ENCODE measurements at places on chromosomes 4 and X.
A peak's percentile ranks its signal among the peaks of the same experiment; 100 is the strongest.

- DNase-seq, result no peak
Measured at GRCh38 chrX:41734530-41734929, 10.5 kb downstream of the GPR82 start.

DNA sequence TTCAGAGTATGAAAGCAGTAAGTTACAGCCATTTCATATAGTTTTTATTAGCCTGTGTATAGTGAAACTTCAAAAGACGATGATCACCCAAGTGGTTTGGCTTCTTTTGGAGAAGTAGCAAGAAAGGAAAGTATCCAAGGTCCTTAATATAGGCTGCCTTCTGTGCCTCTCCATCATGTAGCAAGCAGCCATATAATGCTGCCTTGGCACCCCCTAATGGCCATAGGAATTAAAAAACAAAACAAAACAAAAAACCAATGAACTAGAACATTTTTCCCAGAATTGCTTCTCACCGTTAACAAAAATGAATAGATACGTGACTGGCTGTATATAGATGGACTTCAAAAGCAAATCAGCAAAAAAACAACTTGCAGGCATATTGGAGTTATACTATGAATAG is 18.9 kb downstream of the LAMP2 start:
- no peak for DNase-seq

DNA sequence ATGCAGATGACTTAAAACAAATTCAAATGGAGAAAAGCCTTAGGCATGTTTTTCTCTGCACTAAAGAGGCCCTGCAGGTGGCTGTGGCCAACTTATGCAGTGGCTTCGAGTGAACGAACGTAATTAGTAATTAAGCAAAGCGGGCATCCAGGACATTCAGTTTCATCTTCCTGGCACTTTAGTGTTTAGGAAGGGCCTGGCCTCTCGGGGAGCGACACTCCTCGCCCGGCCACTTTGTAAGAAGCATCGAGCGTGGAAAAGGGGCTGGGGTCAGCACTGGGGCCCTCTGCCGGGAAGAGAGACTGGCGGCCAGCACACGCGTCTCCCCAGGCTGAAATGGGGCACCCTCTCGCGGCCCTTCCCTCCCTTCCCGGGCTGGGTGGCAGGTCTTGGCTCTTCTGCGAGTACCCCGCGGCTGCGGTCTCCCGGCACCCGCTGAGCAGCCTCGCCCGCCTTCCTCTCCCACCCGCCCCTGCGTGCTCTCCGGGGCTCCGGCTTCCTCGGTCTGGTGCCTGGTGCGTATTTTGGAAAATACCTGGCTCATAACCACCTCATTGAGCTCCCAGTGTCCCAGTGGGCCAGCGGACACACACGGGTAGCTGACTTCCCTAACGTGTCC is 677 bp upstream of the CYP4V2 start:
- peak; percentile 67 for DNase-seq

- no peak for DNase-seq
Measured at GRCh38 chrX:20016616-20016945, 25.7 kb upstream of the BCLAF3 start.

DNA sequence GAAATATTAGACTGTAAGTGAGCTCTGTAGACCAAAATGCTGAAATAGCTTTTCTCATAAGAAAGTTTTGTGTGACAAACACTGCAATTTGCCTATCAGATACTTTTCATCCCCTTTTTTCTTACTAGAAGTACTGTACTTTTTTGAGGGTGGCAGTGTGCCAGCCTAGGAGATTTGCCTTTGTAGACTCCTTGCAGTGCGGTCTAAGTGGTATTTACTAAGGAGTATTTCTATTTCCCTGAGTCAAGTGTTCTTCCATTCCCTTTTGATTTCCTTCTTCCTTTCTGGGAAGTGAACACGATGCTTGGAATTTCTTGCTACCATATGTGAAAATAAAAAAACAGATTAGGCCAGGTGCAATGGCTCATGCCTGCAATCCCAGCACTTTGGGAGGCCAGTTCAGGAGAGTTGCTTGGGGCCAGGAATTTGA is 34.6 kb downstream of the PDLIM5 start:
- no peak for DNase-seq

DNA sequence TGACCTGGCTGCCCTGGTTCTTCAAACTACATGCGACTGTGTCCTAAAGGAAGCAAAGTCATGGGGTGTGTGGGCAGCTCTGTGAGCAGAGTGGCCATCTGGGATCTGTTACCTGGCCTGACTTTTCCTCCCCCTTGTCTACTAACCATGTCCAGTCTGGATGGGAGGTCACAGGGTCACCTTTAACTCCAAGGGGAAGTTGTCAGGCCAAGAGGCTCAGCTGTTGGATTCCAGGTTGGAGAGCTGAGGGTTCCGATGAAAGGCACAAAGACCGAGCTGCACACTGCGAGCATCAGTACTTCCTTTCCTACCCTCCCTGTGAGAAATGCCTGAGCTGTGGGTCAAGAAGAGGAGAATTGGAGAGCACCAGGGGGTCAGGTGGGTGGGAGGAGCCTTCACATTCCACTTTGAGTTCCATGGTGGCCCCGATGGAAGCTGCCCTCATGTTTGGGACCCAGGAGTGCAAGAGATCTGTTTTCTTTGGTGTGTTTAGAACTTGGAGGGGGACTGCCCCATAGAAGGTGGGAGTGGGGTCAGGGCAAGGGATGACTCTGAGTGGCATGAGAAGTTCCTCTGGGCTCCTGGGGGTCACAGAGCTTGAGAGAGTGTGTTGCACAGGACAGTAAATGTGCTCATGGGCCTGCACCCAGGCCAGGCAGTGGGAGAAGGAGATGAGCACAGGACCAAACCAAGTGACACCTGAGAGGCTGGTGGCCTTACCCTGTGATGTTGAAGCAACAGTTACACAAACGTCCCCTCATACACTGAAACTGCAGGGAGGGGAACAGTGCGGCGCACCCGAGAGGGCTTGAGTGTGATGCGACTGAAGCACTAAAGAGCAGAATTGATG is 36.2 kb downstream of the RGS12 start:
- no peak for DNase-seq

GRCh38 chrX:15864023-15864422 is 9.4 kb upstream of the AP1S2 start:
- DNase-seq, result no peak

- no peak for DNase-seq
Measured at GRCh38 chrX:129556806-129557315, 16.8 kb downstream of the OCRL start.

DNA sequence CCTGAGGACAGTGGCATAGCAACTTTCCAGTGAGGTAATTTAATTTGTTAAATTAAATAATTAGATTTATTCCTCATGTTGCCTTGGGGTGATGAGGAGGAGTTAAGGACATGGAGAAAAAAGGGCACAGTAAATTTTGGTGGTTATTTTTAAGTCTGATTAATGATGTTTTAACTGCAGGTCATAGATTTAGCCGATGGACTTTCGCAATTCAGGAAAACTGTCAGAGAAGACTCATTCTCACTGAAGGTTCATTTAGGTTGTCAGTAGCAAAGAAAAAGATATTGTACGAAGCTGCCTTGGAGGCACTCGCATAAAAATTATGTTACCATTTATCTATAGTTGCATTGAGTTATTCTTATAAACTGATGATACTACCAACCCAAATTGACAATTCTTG is 164.2 kb upstream of the PITX2 start:
- DNase-seq, result no peak

DNA sequence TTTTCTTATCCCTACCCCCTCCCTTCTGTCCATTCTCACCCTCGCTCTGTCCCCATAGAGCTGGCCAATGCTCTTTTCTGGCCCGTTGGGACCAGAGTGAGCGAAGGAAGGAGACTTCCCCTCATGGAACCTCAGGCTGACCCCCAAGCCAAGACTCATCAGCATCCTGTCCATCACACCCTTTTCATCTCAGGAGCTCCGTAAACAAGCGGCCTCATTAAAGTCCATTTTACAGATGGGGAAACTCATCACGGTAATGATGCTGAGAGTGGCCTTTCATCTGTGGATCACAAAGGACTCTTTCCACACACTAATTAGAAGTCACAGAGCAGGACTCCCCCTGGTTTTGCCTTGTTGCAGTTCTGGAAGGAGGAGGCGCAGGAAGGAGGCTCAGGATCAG is 67.4 kb upstream of the SLC34A2 start:
- no peak for DNase-seq

DNA sequence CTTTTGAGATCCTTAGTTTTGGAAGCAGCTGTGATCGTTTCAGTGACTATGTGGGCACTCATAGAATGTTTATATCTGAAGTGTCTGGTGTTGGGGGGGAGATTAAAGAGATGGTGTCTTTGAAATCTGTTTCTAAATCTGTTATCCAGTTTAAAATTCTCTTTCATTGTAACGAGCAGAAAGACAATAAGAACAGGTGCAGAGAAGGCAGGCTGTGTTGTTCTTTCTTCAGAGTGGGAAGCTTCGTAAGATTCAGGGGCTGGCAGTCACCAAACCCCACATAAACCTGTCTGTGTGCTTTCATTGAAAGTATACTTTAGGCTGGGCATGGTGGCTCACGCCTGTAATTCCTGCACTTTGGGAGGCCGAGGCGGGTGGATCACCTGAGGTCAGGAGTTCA is 16.3 kb upstream of the DHRSX start:
- no peak for DNase-seq

DNA sequence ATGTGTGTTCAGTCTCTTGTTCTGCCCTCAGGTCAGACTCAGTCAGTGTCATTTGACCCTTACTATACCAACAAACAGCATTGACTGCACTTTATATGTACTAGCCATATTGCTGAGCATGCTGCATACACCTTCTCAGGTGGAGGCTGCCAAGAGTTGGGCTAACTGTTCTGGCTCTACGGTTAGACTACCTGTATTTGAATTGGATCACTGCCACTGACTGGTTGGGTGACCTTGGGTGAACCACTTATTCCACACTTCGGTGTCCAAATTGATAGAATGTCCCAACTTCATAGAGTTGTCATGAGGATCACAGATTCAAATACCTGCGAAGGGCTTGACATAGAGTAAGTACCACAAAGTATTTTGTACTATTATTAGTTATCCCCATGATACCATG is 91.2 kb upstream of the GPR50 start:
- no peak for DNase-seq

- peak; percentile 18 for DNase-seq
Measured at GRCh38 chr4:2741626-2742025, 14.5 kb downstream of the TNIP2 start.

Data from right forelimb (tissue), 1 donor.